ENCODE measurements at places on chromosomes 12 and 14.

- DNase-seq = no peak
Measured at GRCh38 chr12:46959502-46959901, 119.9 kb upstream of the PCED1B start.

GRCh38 chr14:64508215-64508776 lies 3.7 kb downstream of the ZBTB1 start:
- DNase-seq = no peak

DNA sequence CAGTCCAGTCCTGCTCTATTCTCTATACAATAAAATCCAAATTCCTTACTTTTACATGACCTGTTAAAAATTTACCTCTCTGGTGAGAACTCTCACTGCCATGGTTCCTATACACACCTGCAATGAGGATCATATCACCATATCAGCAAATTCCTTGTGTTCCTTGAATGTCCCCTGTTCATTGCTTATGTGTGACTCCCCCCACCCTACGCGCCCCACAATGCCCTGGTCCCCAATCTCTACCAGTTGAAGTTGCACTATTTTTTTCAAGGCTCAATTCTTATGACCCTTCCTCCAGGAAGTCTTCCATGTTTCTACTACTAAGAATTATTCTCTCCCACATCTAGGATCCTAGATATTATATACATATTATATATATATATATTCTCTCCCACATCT lies 82.2 kb upstream of the NEDD1 start:
- DNase-seq = no peak

DNA sequence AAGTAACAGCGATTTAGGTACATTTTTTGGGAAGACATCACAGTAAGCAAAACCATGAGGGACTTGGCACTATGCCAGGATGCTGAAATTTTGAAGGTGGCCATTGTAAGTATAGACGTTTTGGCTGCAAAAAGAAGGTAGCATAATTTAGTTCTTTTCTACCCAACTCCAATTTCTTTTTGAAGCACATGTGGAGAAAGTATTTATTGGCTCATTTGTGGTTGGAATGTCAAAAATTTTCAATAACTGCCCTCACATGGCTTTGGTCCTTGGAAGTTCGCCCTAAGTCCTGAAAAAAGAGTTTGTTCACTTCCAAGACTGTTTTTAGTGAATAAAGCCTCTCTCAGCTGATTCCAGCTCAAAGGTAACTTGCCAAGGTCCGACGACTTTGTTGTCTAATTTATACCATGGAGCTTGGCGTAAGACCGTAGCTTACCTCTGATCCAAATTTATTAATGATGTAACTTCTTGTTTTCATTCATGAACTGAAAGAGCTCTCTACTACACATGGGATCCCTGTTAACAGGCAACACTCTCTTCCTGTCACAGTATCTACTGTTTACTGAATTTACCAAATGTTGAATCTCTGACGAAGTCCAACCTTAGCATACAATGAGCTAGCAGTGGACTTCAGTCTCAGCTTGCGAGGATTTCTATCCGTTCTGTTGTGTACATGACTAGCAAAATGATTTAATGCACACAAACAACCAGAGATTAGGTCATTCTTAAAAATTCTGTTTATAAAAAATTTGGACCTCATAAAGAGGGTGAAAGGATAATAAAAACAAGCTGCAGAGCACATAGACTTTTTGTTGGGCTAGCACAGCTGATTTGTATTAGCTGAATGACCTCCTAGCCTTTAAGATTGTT lies 49.0 kb downstream of the MSRB3 start:
- peak; percentile 75 for DNase-seq

DNA sequence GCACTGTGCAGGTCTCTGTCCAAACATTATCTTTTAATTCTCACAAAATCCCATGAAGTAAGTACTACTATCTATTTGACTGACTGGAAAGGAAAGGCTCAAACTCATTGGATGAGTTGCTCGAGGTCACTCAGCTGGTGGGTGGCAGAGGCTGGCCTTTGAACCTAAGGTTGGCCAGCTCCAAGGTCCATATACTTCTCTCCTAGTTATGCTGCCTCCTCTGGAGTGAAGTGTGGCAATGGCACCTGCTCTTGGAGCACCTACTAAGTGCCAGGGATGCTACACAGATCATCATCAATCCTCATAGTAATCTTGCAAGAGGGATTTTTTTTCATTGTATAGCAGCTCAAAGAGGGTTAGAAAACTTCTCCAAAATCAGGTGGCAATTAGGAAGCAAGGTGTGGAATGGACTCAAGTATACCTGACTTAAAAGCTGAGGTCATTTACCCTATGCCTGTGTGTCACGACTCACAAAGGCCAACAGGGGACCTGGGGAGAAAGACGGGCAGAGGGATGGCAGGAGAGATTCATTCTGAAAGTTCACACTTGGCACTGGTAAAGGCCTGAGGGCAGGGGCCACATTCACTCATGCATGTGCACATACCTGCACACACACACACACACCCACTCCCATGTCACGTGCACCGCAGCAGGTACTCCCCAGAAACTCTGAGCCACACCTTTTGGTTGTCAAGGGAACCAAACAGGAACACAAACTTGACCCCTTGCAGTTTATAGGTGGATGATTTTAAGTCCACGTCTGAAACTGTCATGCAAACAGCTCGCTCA lies 146.4 kb downstream of the FOXN3 start:
- no peak for DNase-seq

DNA sequence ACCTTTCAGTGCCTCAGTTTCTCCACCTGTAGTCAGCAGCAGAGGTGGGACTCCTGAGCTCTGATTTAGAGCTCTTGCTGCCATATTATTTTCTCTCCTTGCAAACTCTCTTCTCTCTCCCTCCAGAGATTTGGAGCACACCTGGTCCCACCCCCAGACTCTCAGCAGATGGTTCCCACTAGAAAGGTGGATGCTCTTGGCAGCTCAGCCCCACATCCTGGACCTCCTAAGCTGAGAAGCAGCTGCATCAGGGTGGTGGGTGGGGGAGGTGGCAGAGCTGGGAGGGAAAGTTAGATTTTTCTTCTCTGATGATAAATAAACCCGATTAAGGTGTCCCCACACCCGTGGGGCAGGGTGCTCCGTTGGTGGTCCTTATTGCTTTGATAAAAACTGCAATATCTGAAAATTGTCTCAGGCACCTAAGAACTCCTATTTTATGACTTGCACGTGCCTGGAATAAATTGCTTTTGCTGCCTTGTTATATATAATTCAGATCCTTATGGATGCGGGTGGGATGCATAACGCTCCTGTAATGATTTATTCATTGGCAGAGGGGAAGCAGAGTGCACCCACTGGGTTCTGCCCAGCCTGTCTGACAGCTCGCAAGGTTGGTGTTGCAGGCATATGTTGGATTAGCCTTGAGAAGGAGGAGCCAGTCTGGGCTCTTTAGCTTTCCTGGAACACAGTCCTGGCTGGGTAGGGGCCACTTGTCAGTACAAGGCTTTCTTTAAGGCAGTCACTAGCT lies 214.2 kb downstream of the SUDS3 start:
- DNase-seq = no peak

- no peak for DNase-seq
Measured at GRCh38 chr14:90820958-90821357, 4.7 kb upstream of the TTC7B start.

DNA sequence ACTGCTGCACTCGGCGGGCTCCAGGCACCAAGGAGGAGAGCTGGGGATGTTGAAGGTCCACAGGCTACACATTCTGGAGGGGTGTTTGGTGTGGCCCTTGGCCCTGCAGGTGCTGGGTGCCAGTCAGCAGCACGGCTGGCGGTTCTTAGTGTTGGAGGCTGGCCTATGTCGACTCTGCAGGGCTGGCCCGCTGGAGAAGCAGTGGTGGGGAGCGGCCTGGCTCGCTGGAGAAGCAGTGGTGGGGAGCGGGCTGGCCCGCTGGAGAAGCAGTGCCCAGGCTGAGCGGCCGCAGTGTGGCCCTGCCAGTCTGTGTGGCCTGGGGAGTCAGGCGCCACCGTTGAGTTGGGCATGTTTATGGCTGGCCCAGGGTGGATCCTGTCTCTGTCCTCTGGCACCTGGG lies 27.3 kb downstream of the MTA1 start:
- DNase-seq = no peak

DNA sequence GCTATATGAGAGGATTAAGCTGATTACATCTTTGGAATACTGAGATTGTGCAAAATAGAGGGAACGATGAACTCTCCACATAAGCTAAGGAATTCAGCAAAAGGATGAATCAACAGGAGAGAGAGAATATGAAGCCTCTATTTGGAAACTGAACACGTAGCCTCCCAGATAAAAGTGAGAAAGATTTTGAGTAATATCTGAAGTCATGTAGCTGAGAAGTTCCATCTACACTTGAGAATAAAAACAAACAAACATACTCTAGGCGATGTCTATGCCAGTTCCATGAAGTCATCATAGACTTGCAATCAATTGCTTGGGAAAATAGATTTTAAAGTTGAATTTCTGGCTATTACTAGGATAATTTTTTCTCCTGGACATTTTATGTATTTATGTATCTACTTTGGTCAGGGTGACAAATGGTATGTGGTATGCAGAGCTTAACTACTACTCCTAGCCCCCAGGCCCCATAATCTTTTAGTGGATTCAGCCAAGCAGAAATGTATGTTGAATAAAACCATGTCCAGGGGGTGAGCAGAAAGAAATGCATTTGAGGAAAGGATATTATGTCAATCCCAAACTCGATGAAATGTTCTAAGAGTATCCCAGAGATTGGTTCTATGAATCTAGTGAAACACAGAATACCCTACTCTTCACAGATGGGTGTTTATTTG lies 627.4 kb downstream of the DIO2 start:
- no peak for DNase-seq

DNA sequence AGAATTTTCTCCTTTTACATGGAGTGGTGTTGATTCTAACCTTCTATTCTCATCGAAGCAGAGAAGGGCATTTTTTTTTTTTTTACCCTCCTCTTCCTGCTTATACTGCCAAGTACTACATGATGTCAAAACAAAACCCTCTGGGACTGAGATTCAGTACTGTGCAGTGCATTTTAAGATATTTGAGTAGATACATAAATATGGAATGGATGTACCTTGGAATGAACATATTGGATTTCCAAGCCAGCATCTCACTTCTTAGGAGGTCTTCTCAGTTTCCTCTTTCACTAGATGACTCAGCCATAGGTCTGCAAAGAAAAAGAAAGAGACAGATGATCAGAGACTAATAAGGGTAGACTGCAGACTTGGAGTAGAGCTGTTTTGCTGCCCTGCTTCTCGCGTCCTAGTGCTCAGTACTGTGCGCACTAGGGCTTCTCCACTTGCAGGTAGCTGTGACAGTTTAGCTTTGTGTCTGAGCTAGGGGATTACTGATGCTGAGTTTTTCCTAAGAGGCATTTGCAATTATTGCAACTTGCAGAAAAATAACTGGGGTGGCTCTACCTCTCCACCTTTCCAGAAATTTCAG lies 20.4 kb downstream of the TPH2 start:
- DNase-seq = no peak

All from muscle of arm (tissue), 14 donors.